Activated naive CD4-positive, alpha-beta T cell treated with anti-CD3 and anti-CD28 coated beads, Interleukin-2, amount 10 ng/mL, durations not matched to agents 5 hours and 36 hours (primary cell): ENCODE measurements at places on chromosomes 16 and 17. TPM values are rescaled to one million over a fixed set of nuclear protein-coding genes. Genes with fewer than 3 reads are reported as not detected.

FBXW10 gene
- total RNA-seq, result not detected

MMP25 gene
- total RNA-seq, result 35.5 TPM

MEFV gene
- total RNA-seq, result 0.51 TPM

KRTAP4-3 gene
- total RNA-seq, result not detected

TBC1D3 gene
- not detected for total RNA-seq

OR3A2 gene
- 2.0 TPM for total RNA-seq

TEKT1 gene
- not detected for total RNA-seq

KRTAP2-2 gene
- not detected for total RNA-seq

ETV4 gene
- 2.1 TPM for total RNA-seq

MMP2 gene
- total RNA-seq, result not detected

SPNS2 gene
- 0.53 TPM for total RNA-seq

ITGAD gene
- not detected for total RNA-seq

CSH1 gene
- not detected for total RNA-seq

KRT15 gene
- total RNA-seq, result not detected

HSPB9 gene
- not detected for total RNA-seq

TNFSF12 gene
- 100 TPM for total RNA-seq

TBC1D3I gene
- 0.18 TPM for total RNA-seq

ARL6IP1 gene
- total RNA-seq, result 214 TPM

ZNRF1 gene
- total RNA-seq, result 5.0 TPM

HYDIN gene
- not detected for total RNA-seq

CA7 gene
- not detected for total RNA-seq

ASGR2 gene
- total RNA-seq, result not detected

MPP3 gene
- total RNA-seq, result not detected

SMIM36 gene
- not detected for total RNA-seq

PDPK1 gene
- 39.0 TPM for total RNA-seq

KCNJ2 gene
- total RNA-seq, result not detected

ATP1B2 gene
- total RNA-seq, result 0.17 TPM

CCR7 gene
- total RNA-seq, result 233 TPM

CCL5 gene
- 32.7 TPM for total RNA-seq

NETO2 gene
- total RNA-seq, result 3.9 TPM

GNGT2 gene
- 13.6 TPM for total RNA-seq

PRR35 gene
- total RNA-seq, result not detected
